ENCODE measurements at places on chromosomes 4 and X. TPM values are rescaled to one million over a fixed set of nuclear protein-coding genes. Genes with fewer than 3 reads are reported as not detected.

DNA sequence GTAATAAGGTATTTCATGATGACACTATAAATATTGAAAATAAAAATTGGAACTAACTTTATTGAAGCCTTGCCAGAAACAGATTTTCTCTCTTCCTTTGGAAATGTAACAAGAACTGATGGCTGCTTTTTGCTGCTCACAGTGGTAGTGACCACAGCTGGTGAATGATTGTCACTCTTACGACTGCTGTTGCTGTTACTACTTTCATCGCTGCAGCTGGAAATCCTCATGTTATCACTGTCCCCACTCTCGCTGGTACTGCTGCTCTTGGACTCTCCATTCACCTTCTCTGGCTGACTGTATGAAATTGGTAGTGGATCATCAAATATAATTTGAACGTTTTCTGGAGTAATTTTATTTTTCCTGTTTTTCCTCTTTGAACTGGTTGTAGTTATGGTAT, 28.5 kb upstream of the COX18 start:
- no peaks in the 10 kb centered on the region for H3K4me1 ChIP-seq
- H3K4me3 ChIP-seq, result no peak overlapping the region
- H3K27me3 ChIP-seq, result no peaks in the 10 kb centered on the region
- H3K27ac ChIP-seq, result no peak overlapping the region

DNA sequence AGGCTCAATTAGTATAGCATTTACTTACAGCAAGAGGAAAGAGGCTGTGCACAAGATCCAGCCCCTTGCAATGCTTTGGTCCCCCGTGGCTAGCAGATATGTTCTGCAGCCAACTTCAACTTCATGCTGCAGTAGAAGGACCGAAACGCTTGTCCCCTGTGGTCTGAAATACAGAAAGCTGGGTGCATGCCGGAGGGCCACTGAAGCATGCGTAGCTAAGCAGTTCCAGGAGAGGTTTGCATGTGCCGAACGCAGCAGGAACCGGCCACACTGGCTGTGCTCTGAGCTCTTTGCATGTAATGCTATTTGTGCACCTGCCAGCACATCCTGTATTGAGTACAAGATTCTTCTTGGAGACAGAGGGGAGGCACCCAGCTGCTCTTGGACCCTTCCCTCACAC, 35.8 kb upstream of the SHISA3 start:
- no peak overlapping the region for H3K27ac ChIP-seq
- no peak for DNase-seq
- no peaks in the 10 kb centered on the region for H3K4me1 ChIP-seq

DNA sequence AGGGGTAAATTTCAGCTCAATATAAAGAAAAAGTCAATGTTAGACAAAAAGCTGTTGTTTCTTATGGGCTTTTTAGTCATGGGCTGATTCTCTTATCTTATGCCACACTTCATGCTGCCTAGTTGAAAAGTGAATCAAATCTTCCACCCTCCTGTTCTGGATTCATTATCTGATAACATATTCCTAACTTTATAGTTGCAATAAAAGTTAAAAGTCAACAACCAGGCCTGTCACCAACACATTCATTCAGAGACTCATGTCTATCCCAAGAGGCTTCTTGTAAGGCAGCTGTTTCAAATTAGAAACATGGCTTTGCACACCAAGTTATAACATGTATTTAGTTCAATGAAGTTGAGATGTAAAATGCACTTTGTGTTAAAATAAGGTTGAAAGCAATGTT, 243.8 kb downstream of the ADAMTS3 start:
- no peaks in the 10 kb centered on the region for H3K4me1 ChIP-seq
- no peaks in the 10 kb centered on the region for H3K36me3 ChIP-seq
- no peak overlapping the region for H3K27ac ChIP-seq
- no peak for DNase-seq
- no peaks in the 10 kb centered on the region for H3K27me3 ChIP-seq
- H3K4me3 ChIP-seq, result no peak overlapping the region

DMD gene
- total RNA-seq, result 51.8 TPM

GLRA3 gene
- 0.22 TPM for total RNA-seq

- no peaks in the 10 kb centered on the region for H3K36me3 ChIP-seq
- H3K4me1 ChIP-seq, result no peaks in the 10 kb centered on the region
- H3K4me3 ChIP-seq, result no peak overlapping the region
- H3K27ac ChIP-seq, result no peak overlapping the region
Observed at GRCh38 chr4:111601671-111602070, 543.6 kb upstream of the FAM241A start.

- H3K4me1 ChIP-seq, result no peaks in the 10 kb centered on the region
- no peak for DNase-seq
- H3K4me3 ChIP-seq, result no peak overlapping the region
Observed at GRCh38 chr4:120995266-120996010, 72.9 kb upstream of the PRDM5 start.

DNA sequence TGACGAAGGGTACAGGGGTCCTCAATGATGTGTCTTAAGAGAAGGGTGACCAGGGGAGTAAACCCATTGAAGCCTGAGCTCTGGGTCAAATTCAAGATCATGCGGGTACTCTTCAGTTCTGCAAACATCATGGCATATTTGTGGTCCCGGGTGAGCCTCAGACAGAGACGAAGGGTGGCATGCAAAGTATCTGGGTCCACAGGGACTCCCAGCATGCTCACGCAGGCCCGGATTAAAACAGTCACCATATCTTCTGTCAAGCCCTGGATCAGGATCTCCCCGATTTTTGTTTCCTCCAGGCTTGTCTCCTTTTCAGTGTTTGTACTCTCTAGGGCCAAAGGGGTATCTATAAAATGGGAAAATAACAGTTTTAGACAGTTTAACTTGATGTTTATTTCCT, 102.9 kb downstream of the HUWE1 start:
- H3K27me3 ChIP-seq, result no peaks in the 10 kb centered on the region
- H3K4me1 ChIP-seq, result no peaks in the 10 kb centered on the region
- DNase-seq, result no peak
- H3K4me3 ChIP-seq, result no peak overlapping the region
- H3K27ac ChIP-seq, result no peak overlapping the region
- H3K36me3 ChIP-seq, result peaks cover 69% of the 10 kb centered on the region

GRCh38 chrX:50827996-50828395, 14.0 kb upstream of the SHROOM4 start:
- DNase-seq, result no peak
- no peak overlapping the region for H3K27ac ChIP-seq
- H3K27me3 ChIP-seq, result no peaks in the 10 kb centered on the region
- no peak overlapping the region for H3K4me3 ChIP-seq
- no peaks in the 10 kb centered on the region for H3K4me1 ChIP-seq

DNA sequence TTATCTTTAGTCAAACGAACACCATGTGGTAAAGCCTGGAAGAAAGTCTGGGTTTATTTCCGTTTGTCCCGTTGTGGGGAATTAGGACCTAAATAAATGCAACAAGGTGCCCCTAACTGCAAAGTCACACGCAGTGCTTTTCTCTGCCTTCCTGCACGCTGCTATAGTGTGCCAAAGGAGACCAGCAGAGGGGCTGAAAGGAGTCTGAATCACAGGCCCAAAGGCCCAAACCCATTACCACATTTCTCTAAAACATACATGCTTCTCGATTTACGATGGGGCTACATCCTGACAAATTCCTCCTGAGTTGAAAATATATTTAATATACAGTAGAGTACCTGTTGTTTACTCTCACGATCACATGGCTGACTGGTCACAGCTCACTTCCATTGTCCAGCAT, 4.5 kb downstream of the VEGFC start:
- peaks cover 11% of the 10 kb centered on the region for H3K27me3 ChIP-seq
- H3K36me3 ChIP-seq, result no peaks in the 10 kb centered on the region
- peaks cover 6% of the 10 kb centered on the region for H3K4me1 ChIP-seq
- H3K27ac ChIP-seq, result no peak overlapping the region
- H3K4me3 ChIP-seq, result no peak overlapping the region

- H3K27ac ChIP-seq, result no peak overlapping the region
- H3K36me3 ChIP-seq, result no peaks in the 10 kb centered on the region
- no peak overlapping the region for H3K4me3 ChIP-seq
- DNase-seq, result no peak
- H3K27me3 ChIP-seq, result no peaks in the 10 kb centered on the region
Observed at GRCh38 chr4:78100060-78100459, 42.9 kb downstream of the FRAS1 start.

DNA sequence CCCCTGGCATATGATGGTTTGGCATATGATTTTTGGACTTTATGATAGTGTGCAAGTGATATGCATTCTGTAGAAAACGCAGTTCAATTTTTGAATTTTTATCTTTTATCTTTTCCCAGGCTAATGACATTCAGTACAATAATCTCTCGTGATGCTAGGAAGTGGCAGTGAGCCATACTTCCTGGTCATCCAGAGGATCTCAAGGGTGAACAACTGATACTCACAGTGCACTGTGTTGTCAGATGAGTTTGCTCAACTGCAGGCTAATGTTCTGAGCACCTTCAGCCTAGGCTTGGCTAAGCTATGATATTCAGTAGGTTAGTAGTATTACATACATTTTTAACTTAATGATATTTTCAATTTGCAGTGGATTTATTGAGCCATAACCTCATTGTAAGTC, 405.3 kb downstream of the PCDH7 start:
- H3K27ac ChIP-seq, result no peak overlapping the region
- no peaks in the 10 kb centered on the region for H3K36me3 ChIP-seq
- no peak overlapping the region for H3K4me3 ChIP-seq
- no peaks in the 10 kb centered on the region for H3K27me3 ChIP-seq
- no peaks in the 10 kb centered on the region for H3K4me1 ChIP-seq

PTTG2 gene
- 2.8 TPM for total RNA-seq

DNA sequence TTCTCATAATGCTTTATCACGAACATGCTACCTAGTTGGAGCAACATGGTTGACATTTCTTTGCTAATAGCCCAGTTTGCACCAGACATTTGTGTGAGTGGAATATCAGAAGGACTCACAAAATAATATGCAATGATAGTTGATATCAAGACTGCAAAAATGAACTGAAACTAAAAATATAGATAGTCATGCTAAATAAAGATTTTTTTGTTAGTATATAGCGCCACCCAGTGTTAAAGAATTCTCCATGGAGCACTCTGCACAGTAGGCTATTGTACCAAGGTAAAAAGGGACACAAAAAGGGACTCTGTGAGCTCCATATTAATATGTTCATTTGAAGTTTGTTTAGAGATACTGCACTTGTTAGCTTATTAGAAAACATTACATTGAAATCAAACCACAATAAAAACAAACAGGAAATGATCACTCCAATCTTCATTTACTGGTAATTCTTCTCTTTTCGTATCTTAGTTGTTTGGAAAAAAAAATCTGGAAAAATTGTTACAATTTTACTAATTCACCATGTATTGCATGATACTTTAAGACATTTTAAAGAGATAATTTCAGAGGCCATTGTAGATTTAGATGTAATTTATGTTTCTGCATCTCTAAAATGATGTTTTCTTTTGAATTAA, 1509.6 kb downstream of the ADGRL3 start:
- H3K27me3 ChIP-seq, result no peaks in the 10 kb centered on the region
- no peak overlapping the region for H3K27ac ChIP-seq
- no peak overlapping the region for H3K4me3 ChIP-seq
- H3K36me3 ChIP-seq, result no peaks in the 10 kb centered on the region
- no peak for DNase-seq

Data from B cell (primary cell).